CD4-positive, alpha-beta T cell treated with Interleukin-17A for 1 hour (primary cell): ENCODE measurements at places on chromosomes 2 and 18.
A peak's percentile ranks its signal among the peaks of the same experiment; 100 is the strongest.

GRCh38 chr2:144774809-144775208, 254.9 kb upstream of the ZEB2 start:
- DNase-seq = no peak

- DNase-seq = no peak
These were observed 10.9 kb downstream of the TMBIM1 start for GRCh38 chr2:218281449-218281848.

DNA sequence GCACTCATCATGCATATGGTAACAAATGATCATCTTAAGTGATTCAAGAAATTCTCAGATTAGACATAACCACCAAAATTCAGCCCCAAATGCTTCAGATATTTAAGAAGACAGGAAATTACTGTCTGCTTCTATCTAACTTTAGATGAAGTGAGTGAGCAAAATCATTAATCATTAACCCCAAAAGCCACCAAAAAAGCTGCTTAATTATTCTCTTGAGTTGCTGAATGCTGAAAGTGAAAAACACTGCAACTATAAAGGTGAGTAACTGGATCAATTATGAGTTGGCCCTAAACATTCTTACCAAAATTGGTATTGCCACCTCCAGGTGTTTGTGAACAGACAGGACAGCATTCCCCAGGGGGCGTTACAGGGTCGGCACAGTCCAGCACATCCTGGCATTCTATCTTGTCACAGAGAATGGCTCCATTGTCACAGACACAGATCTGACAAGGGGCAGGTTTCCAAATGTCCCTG, 69.6 kb downstream of the COL5A2 start:
- no peak for DNase-seq

GRCh38 chr2:47019532-47019931, 103.9 kb upstream of the MCFD2 start:
- DNase-seq = no peak

GRCh38 chr2:106859498-106859897, 26.5 kb downstream of the ST6GAL2 start:
- DNase-seq = no peak

DNA sequence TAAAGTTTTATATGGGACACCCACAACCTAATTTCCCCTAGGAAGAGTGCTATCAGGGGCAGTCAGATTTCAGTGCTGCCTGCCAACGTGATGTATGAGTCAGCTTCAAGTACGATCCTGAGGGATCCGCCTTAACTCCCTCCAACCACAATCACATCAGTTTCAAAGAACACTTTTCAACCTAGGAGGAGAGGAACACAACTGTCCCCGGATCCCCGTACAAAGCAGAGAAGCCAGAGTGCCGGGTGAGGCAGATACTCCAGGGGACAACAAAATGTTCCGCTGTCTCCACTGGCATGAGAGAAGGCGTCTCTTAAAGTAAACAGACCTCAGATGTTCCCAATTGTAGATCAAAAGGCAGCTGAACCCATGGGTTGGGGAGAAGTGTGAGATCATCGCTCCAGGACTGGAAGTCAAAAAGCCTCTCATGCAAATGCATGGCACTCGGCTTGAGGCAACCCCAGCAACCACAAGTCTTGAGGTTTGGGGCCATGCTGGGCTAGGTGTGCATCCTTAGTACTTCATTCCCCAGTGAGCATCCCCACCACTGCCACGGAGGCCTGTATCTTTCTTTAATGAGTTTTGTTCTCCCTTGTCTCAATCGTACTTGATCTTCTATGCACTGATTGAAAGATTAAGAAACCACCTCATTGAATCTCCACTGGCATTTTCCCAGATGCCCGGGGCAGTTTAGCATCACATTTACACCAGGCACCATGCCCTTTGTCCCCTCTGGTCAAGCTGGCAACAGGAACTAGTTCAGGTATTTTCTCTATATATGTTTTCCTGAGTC, 91.0 kb upstream of the CCBE1 start:
- DNase-seq = no peak

DNA sequence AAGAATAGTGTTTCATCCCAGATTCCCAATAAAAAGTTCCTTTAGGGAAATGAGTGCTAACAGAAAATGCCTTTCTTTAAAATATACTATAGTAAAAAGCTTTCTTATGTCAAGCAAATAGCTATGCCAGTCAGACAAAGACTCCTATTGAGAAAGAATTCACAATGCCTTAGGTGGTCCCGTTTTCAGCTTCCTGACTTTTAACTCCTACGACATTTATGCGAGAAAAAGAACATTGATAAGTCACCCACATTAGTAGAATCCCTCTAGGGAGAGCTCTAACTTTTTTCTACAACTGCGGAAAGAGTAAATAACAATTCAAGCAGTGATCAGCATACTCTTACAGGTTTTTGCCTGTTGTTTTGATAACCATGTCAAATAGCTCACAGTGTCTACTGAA, 750.8 kb upstream of the ACVR2A start:
- DNase-seq = no peak

- DNase-seq = no peak
These were observed 140.1 kb downstream of the GBX2 start for GRCh38 chr2:236028066-236028465.

- no peak for DNase-seq
These were observed 58.1 kb upstream of the TMEM182 start for GRCh38 chr2:102703748-102704147.

GRCh38 chr2:45433363-45433762, 177.7 kb downstream of the SRBD1 start:
- DNase-seq = no peak

DNA sequence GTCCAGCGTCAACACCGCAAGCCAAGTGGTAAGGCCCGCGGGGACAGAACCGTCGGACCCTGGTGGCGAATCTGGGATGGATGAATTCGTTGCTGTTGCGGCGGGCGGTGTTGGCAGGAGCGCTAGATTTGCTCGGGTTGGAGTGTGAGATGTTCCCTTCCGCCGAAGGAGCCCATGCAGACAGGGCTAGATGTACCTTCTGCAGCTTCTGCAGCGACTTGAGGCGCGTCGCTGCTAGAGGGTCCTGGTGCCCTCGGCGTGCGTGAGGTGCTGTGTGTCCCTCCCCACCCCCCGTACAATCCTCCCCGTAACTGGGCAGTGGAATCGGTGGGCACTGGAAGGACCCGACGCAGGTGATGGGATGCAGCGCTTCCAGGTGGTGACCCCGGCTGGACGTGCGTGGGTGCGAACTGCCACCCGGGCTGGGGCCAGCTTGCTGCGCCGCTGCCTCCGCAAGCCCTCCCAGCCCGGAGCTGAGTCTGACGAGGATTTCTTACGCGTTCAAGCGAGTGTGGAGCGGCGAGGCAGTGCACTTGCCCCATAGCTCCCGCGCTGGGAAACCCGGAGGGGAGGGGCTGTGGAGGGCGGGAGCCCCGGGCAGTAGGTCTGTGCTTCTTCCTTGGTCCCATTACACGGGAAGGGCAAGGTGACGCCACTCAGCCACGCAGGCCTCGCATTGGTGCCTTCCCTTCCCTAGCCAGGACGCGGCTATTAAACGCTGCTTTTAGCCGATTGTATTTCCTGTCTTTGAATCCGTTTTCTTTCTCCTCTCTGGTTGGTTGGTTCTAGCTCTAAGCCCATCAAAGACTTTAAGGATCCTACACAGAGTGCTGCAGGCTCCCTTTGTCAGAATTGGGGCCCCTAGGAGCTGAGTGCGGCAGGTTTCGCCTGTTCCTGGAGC, 34.2 kb downstream of the CHRNA1 start:
- peak; percentile 44 for DNase-seq

DNA sequence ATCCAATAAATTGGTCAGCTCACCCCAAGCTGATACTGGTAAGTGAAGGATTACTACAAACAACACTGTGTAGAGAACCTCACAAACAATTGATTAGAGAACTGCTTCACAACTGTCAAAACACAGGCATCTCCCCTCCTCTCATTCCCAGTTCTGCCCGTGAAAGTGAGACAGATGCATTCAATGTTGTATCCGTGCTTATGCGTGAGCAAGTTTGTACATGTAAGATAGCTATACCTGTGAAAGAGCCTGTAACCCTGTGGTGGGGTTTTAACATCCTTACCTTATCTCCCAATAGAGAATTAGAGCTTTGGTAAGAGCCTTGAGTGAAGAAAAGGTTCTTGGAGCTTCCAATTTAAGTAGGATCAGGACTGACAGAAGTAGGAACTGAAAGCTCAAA, 9.1 kb downstream of the MARCHF4 start:
- no peak for DNase-seq

DNA sequence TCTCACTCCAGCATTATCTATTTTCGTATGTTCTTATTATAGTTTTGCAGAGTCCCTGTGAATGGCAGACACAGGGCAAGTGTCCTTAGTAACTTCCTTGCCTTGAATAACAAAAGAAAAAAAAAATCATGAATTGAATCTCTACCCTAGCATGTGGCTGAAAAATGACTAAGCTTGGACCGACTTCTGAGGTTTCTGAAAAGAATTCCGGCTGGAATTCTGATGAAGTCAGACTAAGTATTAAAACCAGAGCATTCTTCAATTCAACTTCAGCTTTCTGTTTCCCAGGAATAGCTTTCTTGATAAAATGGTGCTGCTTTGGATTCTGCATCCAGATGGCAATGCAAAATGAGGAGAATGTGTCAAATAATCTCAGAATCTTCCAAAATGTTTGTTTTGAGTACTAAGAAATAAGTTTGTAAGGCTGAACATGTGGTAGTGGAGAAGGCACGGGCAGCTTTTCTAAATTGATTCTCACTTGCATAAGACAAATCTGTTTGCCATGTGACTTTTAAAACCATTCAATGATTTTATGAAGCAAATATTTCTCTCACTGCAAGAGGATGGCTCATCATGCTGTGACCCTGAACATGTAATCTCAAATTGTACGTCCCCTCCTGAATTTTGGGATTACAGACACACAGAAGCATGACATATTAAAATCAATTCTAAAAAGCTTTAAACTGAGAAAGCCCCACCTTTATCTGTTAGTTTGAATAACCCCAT, 1462.8 kb upstream of the LRRTM1 start:
- no peak for DNase-seq

DNA sequence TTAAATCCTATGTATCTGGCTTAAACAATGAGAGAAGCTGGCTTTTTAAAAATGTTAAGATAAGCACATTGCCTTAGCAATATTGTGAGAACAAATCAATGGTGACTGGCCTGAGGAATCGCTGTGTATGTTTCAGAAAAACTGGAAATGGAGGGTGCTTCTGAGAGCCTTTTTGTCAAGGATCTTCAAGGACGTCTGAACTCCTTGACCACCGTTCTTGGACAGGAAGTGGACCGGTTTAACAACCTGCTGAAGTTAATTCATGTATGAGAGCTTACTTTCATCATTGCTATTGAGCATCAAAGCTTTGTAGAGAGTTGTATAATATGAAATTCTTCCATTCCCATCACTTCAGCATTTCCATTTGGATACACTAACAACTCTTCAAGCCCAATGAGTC, 72.6 kb downstream of the TRABD2A start:
- DNase-seq = no peak

- DNase-seq = no peak
These were observed 550.2 kb upstream of the LINC00305 start for GRCh38 chr18:64699081-64699480.

DNA sequence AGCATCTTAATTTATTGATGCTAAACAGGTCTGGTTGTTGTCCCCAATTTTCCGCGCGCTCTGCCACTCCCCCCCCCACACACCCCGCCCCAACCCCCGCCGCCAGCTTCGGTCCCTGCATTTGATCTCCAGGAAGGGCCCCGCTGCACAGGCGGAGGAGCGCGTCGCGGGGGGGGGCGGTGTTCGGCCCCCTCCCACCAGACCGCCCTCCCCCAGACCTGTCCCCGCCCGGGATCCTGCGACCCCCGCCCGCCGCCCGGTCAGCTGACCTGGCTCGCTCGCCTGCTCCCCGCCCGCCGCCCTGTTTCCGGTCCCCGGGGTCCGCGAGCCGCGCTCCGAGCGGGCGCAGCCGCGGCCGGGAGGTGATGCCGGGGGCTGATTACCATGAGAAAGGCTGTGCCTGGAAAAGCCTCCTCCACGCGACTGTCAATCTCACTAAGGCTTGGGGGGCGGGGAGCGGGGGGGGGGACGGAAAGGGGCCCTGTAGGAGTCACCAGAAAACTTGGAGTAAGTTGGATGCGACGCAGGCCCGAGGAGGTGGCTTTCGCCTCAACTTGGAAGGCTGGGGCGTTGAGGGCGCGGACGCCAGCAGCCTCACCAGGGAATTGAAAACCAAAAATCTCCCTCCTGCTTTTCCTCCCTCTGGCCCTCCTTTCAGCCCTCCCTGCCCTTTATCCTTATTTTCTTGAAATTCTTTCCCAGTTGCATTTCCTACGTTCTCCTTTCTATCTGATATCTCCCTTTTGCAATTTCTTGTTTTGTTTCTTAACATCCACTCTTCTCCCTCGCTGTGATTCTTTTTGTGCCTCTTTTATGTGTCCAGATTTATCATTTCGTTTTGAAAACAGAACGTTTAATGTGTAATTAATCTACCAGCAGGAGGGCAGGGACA, 4.4 kb upstream of the ZEB2 start:
- no peak for DNase-seq

GRCh38 chr2:3154146-3154545, 223.5 kb downstream of the EIPR1 start:
- no peak for DNase-seq

DNA sequence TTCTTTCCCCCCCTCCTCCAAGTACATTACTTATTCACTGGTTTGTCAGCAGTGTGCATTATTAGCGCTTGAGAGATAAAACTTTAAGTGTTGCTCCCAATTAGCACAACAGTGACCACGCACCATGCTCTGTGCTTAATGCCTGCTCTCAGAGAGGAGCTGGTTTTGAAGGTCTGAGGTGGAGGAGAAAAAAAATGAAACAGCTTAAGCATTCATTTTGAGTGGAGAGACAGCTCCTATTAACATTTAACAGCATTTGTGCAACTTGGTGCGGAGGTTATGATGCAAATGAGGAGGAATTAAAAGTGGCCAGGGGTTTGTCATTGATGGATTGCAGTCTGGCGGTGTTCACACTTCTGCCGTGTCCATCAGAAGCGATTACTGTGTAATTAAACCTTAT, 141.8 kb downstream of the FIGN start:
- no peak for DNase-seq

DNA sequence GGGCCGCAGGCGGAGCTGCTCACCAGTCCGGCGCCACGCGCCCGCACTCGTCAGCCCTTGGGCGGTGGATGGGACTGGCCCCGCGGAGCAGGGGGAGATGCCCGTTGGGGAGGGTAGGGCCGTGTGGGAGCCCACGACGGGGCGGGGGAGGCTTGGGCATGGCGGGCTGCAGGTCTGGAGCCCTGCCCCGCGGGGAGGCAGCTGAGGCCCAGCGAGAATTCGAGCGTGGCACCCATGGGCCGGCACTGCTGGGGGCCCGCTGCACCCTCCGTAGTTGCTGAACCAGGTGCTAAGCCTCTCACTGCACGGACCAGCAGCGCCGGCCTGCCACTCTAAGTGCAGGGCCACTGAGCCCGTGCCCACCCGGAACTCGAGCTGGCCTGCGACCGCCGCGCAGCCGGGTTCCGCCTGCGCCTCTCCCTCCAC, 182.4 kb upstream of the ERBB4 start:
- no peak for DNase-seq

GRCh38 chr2:51846796-51847195, 814.9 kb upstream of the NRXN1 start:
- no peak for DNase-seq

- no peak for DNase-seq
These were observed 54.4 kb downstream of the CRIM1 start for GRCh38 chr2:36409935-36410334.
